ENCODE measurements at places on chromosomes 3 and 15.
A peak's percentile ranks its signal among the peaks of the same experiment; 100 is the strongest.

DNA sequence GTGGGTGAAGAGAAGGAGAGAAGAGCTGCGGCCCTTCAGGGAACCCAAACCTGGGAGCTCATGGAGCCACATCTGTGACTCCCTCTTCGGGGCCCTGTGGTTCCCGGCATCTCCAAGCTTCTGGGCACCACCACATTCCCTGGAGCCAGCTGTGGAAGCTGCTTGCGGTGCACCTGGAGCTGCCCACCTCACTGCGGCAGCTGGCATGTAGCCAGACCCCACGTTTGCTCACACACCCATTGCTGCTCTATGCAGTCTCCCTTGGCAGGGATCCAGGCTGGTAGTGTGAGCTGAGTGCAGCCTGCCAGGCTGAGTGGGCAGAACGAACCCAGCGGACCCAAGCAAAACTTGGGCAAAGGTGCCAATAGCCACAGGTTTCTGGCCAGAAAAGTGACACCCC is 16.8 kb upstream of the PLA2G4E start:
- no peak for DNase-seq

DNA sequence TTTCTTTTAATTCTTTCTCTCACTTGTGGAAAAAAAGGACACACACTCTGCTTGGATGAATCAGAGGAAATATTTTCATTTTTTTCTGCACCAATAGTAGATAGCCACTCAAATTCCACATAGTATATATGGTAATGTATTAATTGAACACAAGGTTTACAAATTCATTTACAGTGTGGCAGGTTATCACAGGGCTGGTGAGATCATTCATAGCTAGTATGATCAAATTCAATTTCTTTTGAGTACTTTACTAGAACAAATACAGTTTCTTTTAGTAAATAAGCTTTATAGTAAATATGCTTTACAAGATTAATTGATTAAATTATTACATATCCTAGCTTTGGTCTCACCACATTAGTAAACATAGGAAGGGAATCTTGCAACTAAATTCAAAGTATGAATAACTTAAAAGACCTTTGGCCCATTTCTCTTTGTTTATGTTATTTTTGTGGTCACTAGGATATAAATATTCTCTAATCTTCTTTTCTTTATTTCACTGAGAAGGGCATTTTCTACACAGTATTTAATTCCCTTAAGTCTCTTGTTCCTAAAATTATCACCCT is 40.1 kb upstream of the PARP14 start:
- DNase-seq = no peak

GRCh38 chr3:18526667-18527066 is 101.5 kb upstream of the SATB1 start:
- DNase-seq = no peak

- DNase-seq = peak; percentile 67
Observed at GRCh38 chr15:66644869-66645268, 57.2 kb upstream of the SMAD6 start.

GRCh38 chr15:70597056-70597603 is 166.2 kb downstream of the UACA start:
- no peak for DNase-seq

DNA sequence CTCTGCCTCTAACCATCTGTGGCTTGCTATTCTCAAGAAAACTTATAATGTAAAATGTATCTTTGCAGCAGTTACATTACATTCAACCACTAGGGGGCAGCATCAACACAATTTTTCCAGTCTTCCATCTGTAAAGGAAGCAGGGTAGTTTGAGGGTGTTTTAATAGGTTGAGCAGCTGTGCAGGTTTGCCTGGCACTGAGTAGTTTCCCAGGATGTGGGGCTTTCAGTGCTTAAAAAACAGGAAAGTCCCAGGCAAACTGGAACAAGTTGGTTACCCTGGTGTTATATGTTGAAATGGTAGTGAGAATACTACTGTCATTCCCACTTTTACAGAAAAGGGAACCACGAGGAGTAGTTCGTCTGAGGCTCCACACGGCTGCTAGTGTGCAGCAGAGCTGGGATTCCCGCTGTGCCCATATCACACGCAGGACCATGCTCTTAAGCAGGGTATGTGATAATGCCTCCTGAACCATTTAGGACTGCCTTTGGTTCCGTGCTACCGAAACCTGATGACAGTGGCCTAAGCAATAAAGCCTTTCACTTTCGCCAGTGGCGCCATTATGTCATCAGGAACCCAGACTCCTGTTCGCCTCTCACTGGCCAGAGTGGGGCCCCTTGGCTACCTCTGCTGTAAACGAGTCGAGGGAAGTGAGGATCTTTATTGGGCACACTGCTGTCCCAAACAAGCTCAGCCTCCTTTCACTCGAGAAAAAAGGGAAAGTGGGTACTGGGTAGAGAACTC is 64.7 kb upstream of the ZBTB38 start:
- DNase-seq = peak; percentile 51

- DNase-seq = no peak
Observed at GRCh38 chr3:192867645-192868044, 50.0 kb downstream of the MB21D2 start.

DNA sequence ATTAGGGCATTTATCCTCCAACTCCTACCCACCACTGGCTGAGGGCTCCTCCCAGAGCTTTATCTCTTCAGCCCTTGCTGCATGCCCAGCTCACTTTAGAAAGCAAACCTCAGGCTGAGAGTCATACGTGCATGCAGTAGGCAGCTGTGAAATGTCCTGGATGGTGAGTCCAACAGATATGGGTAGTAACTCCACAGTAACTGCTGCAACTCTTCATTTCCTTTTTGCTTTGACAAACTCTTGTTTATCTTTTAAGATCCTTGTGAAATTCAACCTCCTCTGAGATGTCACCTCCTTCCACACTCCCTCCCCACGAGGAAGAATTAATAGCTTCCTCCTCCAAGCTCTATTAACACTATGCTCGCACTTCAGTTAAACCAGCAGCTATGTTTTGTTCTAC is 35.9 kb upstream of the CTNNB1 start:
- no peak for DNase-seq

DNA sequence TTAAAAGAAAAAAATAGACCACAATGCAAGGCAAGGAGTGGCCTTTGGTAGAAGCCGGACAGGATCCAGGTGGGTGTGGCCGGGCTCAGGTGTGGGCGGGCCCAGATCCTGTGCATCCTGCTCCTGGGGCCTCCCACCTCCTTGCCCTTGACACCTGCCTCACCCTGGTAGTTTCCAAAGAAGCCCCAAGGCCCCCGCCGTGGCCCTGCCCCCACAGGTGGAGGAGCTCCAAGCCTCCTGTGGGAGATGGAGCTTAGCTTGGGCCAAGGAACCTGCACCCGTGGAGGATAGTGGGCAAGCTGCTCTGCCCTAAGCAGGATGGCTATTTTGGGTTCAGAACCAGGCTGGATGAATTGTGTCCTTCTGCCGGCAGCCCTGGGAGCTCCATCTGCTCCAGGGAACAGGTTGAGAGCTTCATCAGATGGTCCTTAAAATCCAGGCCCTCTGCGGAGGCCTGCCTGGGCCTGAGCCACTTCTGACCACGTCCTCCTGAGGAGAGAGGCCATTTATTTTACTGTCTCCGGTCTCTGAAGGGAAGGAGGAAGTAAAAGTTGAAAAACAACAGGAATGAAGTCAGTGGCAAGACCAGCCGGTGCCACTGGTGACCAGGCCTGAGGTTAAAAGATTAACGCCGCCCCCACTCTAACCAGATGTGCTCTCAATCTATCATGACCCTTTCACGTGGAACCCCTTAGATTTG is 53.9 kb upstream of the KLF13 start:
- DNase-seq = no peak

DNA sequence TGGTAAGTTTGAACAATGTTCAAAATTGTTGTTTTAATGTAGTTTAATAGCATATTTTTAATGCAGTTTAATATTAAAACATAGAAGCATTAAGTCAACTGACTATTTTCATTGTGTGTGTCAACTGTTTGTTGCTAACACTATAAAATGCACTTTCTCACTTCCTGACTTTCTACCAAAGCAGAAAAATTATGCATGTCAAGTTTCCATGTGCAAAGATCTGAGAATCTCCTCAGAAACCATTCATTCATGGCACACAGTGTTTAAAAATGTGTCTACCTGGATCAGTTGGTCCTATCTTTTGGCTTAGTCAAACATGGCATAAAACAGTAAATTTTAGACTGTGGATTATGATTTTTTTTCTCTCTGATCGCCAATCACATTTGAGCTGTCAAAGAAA is 156.0 kb downstream of the PLD1 start:
- no peak for DNase-seq

DNA sequence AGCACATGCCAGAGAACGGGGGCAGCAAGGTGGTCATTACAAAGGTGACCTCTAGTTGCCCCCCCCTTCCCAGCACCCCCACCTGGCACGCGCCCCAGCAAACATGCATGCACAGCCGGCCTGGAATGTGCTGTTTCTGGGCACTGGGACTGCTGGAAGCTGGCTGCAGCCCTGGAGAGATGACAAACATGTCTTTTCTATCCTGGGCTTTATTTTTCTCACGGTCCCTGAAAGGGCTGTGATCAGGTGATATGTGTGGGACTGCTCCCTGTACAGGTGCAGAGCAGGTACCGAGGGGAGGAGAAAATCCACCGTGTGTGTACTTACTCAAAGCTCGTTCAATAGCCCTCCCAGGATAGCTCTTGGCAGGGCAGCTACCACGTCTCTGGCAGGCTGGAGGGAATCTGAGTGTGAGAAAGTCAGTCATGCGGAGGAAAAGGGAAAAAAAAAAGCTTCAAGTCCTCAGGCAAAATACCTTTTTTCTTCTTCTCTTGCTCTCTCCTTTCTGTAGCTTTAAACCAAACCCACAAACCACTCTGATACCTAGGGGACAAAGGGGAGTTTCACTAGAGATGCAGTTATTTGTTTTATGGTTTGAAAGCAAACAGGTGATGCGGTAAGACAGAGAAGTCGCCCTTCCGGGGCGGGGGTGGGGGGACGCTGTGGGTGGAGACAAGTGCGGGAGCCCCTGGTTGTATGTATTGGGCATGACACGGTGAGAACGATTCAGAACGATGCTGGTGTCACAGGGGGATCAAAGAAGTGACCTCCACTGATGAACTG is 5.0 kb upstream of the HES1 start:
- DNase-seq = no peak

GRCh38 chr3:47299381-47300318 is 16.9 kb downstream of the KLHL18 start:
- no peak for DNase-seq

- DNase-seq = peak; percentile 43
Observed at GRCh38 chr3:16906682-16907081, 21.9 kb downstream of the PLCL2 start.

GRCh38 chr3:59995563-59995962 is 945.7 kb upstream of the CFAP20DC start:
- DNase-seq = no peak

DNA sequence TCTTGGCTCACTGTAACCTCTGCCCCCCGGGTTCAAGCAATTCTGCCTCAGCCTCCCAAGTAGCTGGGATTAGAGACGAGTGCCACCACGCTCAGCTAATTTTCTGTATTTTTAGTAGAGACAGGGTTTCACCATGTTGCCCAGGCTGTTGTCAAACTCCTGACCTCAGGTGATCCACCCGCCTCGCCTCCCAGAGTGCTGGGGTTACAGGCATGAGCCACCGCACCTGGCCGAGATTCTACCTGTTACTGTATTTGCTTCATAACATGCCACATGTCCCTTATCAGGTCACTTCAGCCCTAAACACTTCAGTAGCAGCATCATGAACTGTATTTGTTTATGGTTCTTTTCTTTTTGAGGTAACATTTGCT is 7.5 kb upstream of the LCTL start:
- no peak for DNase-seq

DNA sequence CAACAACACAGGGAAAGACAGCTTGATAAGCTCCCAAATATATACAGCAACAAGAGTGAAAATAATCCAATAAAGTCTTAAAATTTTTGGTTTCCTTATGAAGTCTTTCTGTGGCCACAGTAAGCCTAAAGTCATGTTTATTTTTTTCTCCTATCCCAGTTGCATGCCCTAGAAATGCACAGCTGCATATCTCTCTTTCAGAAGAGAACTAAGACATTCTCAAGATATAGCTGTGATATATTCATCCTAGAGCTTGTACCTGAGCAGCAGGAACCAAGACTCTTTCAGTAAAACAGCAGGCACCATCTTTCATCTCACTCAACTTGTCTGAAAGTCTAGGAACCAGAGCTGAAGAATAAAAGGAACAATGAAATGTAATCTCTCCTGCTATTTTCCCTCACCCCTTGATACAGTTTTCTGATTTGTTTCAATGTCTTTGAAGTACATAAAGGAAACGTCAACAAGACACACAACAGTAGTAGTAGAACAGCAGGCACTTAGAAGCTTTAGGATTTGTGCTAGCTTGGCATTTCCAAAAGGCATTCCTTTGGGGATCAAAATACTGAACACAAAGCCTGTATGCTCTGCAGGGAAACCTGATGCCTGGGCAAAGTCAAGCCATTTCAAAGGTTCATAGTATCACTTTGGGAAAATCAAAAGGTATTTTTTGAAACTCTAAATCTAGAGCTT is 536.8 kb downstream of the PYDC2 start:
- no peak for DNase-seq

DNA sequence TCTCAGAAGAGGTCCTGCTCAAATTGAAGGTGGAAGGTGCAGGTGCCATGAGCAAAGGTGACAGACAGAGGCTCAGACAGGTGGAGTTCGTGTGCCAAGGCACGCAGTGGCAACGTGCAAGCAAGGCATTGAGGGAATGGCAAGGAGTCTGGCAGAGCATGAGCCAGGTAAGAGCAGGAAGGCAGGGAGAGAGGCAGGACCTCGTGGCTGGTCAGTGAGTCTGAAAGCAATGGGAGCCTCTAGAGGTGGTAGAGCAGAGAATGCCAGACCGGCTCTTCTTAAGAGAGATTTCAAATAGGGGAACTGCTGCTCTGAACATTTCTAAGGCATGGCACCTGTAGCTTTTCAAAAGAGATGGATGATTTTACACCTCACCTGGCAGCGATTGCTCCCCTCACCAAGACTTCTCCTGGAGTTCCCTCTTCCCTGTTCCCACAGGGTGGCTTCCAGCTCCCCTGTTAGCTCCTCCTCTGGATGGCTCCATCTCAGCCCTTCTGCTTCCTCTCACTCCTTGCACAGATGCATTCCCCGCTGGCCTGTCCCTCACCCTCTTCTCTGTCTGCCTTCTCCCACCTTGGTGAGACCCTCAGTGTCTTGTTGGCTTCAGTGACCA is 2.7 kb downstream of the MYO5C start:
- no peak for DNase-seq

- no peak for DNase-seq
Observed at GRCh38 chr3:184682671-184683070, 29.2 kb downstream of the MAGEF1 start.

- DNase-seq = peak; percentile 1
Observed at GRCh38 chr3:79651536-79652065, 116.2 kb downstream of the ROBO1 start.

- no peak for DNase-seq
Observed at GRCh38 chr3:40615918-40616819, 91.4 kb downstream of the ZNF621 start.

DNA sequence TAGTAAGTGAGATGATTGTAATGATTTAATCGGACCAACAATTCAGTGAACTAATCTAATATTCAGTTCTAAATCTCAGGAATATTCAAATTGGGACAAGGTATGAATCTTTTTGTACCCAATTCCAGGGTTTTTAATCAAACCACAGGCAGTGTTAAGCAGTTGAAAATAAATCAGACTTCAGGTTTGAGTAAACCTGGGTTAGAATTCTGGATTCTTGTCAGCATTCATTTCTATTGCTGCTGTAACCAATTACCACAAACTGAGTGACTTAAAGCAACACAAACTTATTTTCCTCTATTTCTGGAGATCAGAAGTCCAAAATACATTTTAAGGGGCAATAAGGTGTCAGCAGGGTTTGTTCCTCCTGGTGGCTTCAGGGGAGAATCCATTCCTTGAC is 208.4 kb upstream of the ZPLD1 start:
- no peak for DNase-seq

GRCh38 chr3:28672406-28672805 is 323.8 kb upstream of the AZI2 start:
- no peak for DNase-seq
